Prostate gland (tissue), 2 donors: ENCODE measurements at places on chromosomes 11 and 22. TPM values are rescaled to one million over a fixed set of nuclear protein-coding genes. Genes with fewer than 3 reads are reported as not detected.

The PHLDA2 gene
- 20.4 TPM for total RNA-seq

The KLHDC7B gene
- not detected for total RNA-seq

The OR52I1 gene
- not detected for total RNA-seq

The ANGPTL5 gene
- not detected for total RNA-seq

The TPCN2 gene
- 17.6 TPM for total RNA-seq

The SOX6 gene
- 15.5 TPM for total RNA-seq
